ENCODE measurements at places on chromosomes 3 and 15.

- DNase-seq, result no peak
Measured at GRCh38 chr15:89139613-89140499, 51.6 kb downstream of the ABHD2 start.

- DNase-seq, result no peak
Measured at GRCh38 chr15:96388673-96389072, 58.2 kb downstream of the NR2F2 start.

- DNase-seq, result no peak
Measured at GRCh38 chr3:149555927-149556326, 81.4 kb downstream of the TM4SF4 start.

DNA sequence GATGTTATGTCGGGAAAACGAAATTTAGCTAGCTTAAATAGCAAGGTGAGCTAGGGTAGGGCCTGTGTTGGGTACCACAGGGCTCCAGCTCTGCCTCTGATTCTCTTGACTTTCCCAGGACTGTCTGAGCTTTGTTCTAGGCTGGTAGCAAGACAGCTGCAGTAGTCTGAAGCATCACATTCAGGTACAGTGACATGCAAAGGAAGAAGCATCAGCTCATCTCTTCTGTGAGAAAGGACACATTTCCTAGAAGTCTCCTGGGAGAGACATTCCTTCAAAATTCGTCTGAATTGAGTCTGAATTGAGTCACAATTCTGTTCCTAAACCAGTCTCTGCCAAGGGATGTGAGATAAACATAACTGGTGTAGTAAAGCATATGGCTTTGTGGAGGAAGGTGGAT, 8.5 kb upstream of the UBXN7 start:
- no peak for DNase-seq

DNA sequence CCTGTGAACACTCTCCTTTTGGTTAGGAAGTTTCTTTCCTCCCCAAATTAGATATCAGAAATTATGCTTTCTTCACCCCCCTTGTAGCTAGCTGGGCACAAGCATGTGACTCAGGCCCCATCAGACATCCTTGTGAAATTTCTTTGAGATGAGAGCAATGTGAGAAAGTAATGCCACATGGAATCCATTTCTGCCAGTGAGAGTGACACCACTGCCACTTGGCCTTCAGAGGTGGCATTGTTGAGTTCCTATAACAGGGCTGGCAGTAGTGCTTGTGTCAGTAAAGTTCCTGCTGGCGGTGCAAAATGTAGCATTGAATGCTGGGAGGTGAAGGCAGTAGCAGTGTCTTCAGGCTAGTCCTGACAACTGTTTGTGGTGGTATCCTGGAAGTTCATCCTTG, 80.7 kb upstream of the ZNF280D start:
- no peak for DNase-seq

GRCh38 chr15:70149667-70150404, 52.1 kb upstream of the TLE3 start:
- no peak for DNase-seq

DNA sequence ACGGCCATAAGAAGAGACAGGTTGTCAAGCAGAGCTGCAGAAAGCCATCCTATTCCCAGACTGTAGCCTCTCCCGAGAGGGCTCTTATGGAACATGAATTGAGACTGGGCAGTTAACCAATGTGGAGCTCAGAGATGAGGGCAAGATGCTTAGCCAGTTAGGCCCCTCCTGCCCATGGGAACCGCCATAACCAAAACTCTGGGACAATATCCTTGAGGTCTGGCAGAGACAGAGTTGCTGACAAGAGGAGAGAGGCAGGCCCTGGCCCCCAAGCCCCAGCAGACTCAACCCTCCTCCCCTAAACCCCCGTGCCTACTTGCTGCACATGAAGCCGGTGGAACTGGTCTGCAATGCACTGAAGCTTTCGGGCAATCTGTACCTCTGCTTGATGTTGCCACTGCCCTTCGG, 4.8 kb downstream of the BMF start:
- no peak for DNase-seq
